ENCODE measurements at places on chromosomes 16 and 17.

DNA sequence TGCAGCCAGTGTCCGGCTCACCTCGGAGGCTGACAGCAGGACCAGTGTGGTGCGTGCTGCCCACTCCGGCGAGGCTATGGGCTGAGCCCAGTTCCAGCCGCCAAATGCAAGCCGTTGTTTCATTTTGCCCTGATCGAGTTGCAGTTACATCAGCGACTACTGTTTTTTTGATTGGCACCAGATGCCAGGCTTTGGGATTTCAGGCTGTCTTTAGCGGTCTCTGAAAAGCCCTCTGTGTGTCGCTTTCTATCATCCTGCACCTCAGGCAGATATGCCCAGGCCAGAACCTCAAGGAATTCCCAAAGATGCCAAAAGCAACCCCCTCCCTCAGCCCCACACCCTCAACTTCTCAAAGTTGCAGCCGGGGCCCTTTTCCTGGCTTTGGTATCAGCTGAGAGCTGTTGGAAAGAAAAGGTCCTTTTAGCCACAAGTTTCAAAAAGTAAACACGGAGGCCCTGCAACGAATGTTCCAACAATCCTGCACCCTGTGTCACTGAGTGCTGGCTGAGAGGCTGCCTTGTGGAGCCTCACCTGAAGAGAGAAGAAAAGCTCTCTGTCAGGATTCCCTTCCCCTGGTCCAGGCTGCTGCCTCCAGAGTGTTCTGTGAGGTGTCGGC, 58.9 kb downstream of the WWP2 start:
- DNase-seq = no peak

- DNase-seq = no peak
These were observed 142.1 kb upstream of the FOXF1 start for GRCh38 chr16:86368261-86368660.

GRCh38 chr16:69166221-69166833, 20.6 kb upstream of the SNTB2 start:
- DNase-seq = peak; percentile 90

DNA sequence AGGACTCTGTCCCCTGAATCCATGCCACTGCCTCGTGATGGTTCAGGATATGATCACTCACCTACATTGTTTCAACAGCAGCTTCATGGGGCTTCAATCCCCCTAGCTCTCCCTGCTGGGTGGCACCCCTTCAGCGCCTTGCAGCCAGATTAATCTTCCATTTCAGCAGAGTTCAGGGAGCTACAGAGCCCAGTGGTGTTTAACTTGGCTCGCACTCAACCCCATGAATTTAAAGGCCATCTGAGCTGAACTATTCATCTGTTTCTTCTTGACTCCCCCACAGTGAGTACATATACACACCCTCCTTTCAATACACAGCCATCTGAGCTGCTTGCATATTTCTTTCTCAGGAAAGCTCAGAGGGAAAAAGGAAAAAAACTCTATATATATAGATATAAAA, 202.8 kb upstream of the C16orf82 start:
- DNase-seq = no peak

- DNase-seq = peak; percentile 48
These were observed 612 bp downstream of the PSMD12 start for GRCh38 chr17:67365738-67366192.

- DNase-seq = no peak
These were observed 6.8 kb upstream of the KRTAP17-1 start for GRCh38 chr17:41322094-41322902.

- no peak for DNase-seq
These were observed 30.2 kb downstream of the POLR3E start for GRCh38 chr16:22327446-22327775.

DNA sequence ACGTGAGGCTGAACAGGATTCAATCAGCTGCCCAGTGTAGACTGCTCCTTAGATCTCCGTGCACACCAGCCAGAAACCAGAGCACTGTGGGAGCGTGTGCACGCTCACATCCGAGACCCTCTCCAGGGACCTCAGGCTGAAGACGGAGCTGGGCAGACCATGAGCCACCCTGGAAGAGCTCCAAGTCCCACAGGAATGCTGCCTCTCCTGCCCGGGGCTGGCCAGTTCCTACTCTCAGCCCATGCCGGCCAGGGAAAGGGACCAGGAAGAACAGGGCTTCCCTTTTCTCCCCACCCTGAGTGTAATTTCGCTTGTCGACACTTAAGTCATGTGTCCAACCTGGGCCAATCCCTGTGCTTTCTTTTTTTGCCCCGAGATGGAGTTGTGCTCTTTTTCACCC, 6.9 kb downstream of the ALYREF start:
- no peak for DNase-seq

GRCh38 chr16:26457095-26457494, 609.6 kb upstream of the C16orf82 start:
- DNase-seq = no peak

GRCh38 chr16:2260250-2260649, 7.7 kb downstream of the RNPS1 start:
- no peak for DNase-seq

- DNase-seq = no peak
These were observed 488 bp upstream of the HAP1 start for GRCh38 chr17:41734949-41735313.

GRCh38 chr16:15672514-15673167, 22.6 kb downstream of the NDE1 start:
- peak; percentile 46 for DNase-seq

DNA sequence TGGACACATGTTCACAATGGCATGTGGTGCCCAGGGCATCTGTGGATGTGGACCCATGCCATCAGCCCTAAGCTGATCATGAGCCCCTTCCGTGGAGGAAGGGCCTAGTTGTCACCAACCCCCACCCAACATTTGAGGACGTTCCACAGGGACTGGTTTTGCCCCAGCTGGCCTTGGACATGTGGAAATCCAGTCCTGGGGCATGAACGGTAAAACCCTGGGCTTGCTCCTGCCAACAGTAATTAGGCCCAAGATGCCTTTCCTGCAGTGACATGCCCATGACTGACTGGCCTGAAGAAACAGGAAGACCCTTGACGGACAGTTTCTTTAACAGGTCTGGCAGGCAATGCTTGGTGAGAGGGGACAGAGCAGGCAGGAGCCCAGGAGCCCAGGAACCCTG, 7.7 kb downstream of the TNS4 start:
- DNase-seq = no peak

DNA sequence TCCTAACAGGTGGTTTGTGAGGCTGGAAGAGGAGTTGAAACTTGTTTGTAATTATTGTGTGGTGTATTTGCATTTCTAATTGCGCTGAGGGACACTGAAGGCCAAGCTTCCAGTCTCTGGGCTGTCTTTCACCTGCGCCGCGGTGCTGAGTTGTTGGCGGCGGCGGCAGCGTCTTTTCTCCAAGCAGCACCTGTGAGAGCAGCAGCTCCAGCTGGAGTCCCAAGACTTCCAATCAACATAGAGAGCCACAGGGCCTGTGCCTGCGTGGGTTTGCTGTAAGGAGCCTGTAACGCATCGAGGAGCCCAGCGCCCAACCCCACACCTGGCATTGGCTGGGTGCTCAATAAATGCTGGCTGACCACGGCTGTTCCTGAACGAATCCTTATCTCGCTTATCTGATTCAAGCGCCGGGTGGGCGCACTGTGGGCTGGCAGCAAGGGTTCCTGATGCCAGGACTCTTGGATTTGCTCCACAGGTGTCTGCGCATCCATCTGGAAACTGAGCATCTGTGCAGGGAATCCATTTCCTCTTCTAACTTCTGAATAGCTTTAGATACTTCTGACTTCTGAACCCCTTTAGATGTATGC, 138.1 kb downstream of the ASIC2 start:
- no peak for DNase-seq

- DNase-seq = no peak
These were observed 16.6 kb downstream of the KIAA0753 start for GRCh38 chr17:6623941-6624340.

- no peak for DNase-seq
These were observed 46.4 kb downstream of the LDHD start for GRCh38 chr16:75070012-75070841.

- no peak for DNase-seq
These were observed 4.2 kb downstream of the IFI35 start for GRCh38 chr17:43010667-43011308.

GRCh38 chr17:73342050-73342522, 30.3 kb upstream of the CDC42EP4 start:
- no peak for DNase-seq

GRCh38 chr17:57651451-57651850, 93.6 kb downstream of the CCDC182 start:
- no peak for DNase-seq

GRCh38 chr16:65655802-65656201, 533.9 kb upstream of the CDH11 start:
- no peak for DNase-seq

GRCh38 chr17:81428948-81429774, 33.9 kb downstream of the BAHCC1 start:
- no peak for DNase-seq

- no peak for DNase-seq
These were observed 33.9 kb downstream of the PDIA2 start for GRCh38 chr16:316741-317464.

GRCh38 chr16:83513008-83513755, 294.6 kb upstream of the HSBP1 start:
- no peak for DNase-seq

DNA sequence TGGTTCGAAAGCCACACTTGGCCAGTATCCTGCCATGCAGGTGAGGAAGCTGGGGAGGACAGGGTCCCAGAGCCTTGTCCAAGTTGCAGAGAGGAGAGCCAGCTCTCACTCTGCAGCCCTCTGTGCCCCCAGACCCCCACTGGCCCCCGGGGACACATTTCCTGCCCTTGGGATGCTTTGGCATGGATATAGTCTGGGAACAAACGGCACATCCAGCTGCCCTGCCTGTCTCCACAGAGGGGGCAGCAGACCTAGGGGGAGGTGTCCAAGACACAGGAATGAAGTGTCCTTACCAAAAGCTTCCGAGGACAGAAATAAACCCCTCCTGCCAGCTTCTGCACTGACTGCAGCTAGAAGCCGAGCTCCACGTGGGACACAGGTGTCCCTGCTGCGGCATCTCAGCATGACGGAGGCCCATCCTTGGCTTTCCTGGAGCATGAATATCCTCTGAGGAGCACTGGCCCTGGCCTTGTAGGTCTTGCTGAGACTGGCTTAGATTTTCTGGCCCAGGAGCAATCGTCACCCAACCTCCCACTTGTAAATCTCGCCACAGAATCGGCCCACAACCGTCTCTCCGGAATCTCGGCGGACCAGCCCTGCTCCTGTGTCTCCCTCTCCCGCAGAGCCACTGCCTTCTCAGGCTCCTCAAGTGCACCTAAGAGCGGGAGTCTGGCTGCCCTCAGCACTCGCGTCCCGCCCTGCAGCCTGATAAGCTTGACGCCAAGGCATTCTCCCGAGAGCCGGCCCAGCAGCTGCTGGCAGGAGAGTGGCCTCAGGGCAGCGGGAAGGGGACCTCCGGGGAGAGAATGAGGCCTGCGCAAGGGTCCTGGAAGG, 1.1 kb upstream of the CAPN15 start:
- peak; percentile 35 for DNase-seq

- DNase-seq = no peak
These were observed 107.8 kb downstream of the CRLF3 start for GRCh38 chr17:30716461-30717290.

DNA sequence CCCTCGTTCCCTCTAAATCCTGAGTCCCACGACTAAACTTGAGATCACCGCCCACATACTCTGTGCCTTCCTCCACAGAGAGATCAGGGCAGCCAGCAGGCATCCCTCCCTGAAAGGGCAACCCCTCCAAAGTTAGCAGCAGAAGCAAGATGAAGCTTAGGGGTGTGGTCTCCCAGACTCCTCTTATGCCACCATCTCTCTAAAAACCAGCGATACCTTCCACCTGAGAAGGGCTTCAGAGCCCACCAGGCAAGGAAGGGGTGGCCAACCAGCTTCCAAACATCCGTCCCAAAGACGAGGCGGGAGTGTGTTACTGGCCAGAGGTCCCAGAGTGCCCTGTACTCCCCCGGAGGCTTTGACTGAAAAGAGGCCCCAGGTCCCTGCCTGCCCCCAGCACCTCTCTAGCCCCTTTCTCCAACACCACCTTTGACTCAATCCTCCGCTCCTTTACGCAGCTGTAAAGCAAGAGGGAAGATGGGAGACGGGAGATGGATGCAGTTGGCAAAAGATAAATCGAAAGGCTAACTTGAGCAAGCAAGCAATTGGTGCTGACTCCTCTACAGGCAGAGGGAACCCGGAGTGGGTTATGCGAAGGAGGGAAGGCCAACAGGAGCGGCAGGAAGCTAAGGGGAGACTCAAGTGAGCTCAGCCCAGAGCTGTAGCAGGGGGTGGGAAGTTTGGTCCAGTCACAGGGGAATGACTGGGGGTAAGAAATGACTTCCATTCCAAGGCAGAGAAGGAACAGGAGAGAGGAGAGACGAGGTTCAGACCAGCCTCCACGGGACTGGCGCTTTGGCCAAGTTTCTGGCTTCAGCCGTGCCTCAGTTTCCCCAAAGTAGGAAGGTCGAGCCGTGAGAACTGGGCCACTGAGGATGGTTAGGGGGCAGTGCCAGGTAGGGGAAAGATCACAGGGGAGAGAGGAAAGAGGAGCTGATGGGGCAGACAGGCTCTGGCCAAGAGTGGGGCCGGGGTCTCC, 1.0 kb downstream of the ST3GAL2 start:
- DNase-seq = no peak

DNA sequence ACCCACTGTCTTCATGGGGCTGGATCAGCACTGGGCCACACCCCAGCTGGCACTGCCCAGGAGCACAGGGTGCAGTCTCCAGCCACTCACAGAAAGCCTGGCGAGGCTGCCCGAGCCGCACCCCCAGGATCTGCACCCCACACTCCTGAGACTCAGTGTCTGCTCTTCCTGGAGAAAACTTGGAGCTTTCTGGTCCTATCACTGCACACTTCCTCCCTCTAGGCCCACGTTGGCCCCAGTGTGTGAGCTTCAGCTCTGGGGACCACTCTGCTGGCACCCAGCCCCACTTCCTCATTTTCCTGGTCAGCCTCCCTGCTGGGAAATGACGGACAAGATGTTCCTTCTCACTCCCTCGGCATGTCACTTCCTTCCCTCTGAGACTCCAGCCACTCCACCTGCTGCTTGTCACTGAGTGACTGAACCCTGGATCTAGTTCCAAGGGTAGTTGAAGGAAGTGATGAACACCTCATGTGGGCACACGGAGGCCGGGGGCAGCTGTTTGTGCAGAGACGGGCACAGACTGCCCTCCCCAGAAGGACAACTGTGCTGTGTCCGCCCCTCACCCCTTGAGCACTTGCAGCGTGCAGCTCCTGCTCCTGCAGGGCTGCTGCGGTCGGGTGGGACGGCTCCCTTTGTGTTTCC, 29.0 kb downstream of the ZC3H18 start:
- no peak for DNase-seq

- DNase-seq = no peak
These were observed 7.4 kb downstream of the BANP start for GRCh38 chr16:87958632-87959031.

GRCh38 chr17:81927152-81927652, 333 bp downstream of the MAFG start:
- DNase-seq = no peak

GRCh38 chr16:5062051-5062450, 3.7 kb downstream of the C16orf89 start:
- DNase-seq = no peak

Measured in stimulated activated CD4-positive, alpha-beta T cell treated with anti-CD3 and anti-CD28 coated beads, Interleukin-1b, Interleukin-23, amount 100 ng/mL, for 48 hours (primary cell).